Suppressor macrophage (primary cell): ENCODE measurements at places on chromosomes 1 and 21.

DNA sequence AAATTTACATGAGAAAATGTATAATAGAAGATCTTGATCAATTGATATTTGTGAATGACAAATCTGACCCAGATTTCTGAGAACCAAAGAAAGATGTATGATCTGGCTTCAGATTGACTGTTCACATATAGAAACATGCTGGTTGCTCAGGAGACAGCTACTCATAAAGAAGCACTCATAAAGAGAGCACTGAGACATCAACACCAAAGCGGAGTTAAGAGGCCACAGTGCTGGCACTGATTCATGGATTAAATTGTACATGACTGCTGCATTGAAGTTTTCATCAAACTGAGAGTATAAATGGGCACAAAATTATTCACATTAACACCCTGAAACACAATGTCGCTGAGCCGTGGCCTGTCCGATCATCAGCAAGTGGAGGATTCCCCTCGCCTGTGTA lies 46.2 kb downstream of the SH3GLB1 start:
- DNase-seq = no peak

GRCh38 chr1:230518511-230518910 lies 92.4 kb upstream of the PGBD5 start:
- DNase-seq = no peak

DNA sequence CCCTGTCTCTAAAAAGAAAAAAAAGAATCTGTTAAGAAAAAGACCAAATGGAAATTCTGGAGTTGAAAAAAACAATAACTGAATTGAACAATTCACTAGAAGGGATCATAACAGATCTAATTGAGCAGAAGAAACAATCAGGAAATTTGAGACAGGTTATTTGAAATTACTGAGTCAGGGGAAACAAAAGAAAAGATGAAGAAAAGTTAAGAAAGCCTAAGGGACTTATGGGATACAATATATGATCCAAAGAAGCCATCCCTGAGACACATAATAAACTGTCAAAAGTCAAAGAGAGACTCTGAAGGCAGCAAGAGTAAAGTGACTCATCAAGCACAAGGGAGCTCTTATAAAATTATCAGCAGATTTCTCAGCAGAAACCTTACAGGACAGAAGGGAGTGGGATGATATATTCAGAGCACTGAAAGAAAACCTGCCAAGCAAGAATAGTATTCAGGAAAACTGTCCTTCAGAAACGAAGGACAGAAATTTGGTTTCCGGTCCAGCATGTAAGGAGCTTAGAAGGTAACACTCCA lies 44.5 kb downstream of the SLC2A1 start:
- peak; percentile 50 for DNase-seq

GRCh38 chr1:28759257-28759656 lies 22.5 kb downstream of the YTHDF2 start:
- no peak for DNase-seq

DNA sequence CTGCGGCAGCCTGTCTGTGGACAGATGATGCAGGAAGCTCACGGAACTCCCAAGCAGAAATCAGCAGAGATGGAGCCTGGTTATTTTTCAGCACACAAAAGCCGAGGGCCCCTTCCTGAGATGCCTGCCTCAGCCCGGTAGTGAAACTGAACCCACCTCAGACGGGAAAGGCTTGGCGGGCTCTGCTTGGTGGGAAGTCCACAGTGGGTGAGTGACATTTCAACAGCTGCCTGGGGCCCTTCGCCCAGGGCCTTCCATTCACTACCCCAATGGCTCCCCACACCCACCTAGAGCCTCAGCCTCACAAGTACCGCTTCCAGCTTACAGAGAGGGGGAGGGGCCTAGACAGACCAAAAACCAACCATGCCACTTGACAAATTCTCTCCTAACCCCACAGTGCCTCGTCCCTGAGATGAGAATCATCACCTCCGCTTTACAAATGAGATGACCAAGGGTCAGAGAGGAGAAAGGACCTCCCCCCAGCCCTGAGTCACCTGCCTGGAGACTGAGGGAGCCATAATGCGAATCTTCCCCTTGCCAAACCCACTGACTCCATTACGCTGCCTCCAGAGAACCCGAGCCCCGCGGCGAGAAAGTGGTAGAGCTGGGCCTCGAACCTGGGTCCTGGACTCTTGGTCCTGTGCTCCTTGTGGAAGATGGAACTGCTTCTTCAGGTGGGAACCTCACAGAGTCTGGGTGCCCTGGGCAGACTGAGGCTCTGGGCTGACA lies 3.4 kb upstream of the ECE1 start:
- DNase-seq = no peak

- no peak for DNase-seq
Measured at GRCh38 chr1:32972814-32973428, 8.3 kb upstream of the RNF19B start.

DNA sequence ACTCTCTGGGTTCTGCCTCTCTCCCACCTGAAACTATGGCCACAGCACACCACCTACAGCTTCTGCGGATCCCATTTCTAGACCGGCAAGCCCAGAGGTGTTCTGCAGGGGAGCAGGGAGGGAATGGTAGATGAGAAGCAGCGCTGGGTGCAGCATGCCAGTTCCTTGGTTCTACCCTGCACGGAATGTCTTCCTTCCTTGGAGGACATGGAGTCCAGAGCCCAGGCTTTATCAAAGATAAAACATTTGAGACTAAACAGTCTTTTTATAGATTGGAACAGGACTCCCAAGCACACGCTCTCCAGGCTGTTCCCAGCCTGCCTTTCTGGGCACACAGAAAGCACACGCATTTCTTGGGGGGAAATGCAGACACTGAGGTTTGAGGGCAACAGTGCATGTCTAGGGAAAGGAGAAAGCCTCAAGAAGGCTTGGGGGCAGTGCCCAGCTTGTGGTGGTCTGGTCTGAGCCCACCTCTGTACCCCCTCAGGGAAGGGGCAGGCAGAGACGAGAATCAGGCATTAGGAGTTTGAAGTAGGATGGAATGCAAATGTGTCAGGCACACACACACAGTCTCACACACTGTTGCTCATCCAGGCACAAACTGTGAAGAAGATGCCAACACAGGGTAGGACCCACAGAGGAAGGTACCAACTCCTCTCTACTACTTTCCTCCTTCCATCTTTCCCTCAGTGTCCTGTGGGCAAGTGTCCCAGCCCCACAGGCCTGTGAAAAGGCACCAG lies 29.7 kb downstream of the LGR6 start:
- no peak for DNase-seq

DNA sequence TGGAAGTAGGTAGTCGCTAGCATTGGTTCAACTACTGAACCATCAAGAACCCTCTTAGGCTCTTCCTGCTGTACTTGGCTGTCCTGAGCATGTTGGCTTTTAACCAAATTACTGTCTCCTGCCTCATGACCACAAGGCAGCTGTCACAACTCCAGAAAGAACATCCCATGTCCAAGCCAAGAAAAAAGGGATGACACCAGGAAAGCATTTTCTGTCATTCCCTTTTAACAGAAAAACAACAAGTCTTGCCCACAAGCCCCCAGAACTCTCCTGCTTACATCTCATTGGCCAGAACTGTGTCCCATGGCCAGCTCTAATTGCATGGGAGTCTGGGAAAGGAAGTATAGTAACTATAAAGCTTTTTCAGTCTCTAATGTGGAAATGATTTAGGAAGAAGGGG lies 2.4 kb upstream of the RNU5D-1 start:
- DNase-seq = no peak

DNA sequence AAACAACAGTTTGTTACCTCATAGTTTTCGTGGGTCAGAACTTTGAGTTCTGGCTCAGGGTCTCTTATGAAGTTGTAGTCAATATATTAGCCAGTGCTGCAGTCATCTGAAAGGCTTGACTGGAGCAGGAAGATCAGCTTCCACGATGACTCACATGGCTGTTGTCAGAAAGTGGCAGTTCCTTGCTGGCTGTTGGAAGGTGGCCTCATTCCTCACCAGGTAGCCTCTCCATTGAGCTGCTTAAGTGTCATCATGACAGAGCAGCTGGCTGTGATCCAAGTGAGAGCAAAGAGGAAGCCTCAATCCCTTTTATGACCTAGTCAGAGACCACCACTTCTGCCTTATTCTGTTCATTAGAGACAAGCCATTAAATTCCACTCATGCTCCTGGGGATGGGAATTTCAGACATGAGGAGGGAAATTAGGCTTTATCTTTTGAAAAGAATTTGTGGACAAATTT lies 5.6 kb downstream of the OSBPL9 start:
- peak; percentile 57 for DNase-seq

DNA sequence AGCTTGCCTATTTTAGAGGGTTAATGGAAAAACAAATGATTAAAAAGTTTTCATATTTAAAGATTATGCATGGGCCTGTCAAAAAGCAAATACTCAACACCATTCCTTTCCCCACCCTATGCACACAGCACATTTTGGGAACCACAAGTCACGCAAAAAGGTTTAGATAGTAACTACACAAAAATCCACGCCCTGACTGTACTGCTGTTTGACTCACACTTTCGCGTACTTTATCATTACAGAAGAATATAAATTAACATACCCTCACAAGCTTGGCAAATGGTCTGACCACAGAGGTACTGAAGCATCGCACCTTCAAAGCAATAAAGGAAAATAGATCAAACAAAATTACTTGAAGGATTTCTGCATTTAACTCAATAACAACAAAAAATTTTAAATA lies 1.4 kb downstream of the ATP5PO start:
- no peak for DNase-seq

- DNase-seq = peak; percentile 94
Measured at GRCh38 chr1:109773203-109773899, 9.6 kb upstream of the EPS8L3 start.

DNA sequence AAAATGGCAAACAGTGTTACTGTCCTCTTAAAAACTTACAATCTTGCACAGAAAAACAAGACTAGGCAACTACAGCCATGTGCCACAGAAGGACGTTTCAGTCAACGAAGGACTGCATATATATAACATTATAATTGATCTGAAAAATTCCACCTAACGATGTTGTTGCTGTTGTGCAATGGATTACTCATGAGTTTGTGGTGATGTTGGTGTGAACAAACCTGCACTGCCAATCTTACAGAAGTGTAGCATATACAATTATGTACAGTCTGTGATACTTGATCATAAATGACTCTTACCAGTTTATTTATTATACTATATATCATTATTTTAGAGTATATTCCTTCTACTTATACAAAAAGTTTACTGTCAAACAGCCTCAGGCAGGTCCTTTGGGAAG lies 6.8 kb upstream of the VAMP4 start:
- no peak for DNase-seq

DNA sequence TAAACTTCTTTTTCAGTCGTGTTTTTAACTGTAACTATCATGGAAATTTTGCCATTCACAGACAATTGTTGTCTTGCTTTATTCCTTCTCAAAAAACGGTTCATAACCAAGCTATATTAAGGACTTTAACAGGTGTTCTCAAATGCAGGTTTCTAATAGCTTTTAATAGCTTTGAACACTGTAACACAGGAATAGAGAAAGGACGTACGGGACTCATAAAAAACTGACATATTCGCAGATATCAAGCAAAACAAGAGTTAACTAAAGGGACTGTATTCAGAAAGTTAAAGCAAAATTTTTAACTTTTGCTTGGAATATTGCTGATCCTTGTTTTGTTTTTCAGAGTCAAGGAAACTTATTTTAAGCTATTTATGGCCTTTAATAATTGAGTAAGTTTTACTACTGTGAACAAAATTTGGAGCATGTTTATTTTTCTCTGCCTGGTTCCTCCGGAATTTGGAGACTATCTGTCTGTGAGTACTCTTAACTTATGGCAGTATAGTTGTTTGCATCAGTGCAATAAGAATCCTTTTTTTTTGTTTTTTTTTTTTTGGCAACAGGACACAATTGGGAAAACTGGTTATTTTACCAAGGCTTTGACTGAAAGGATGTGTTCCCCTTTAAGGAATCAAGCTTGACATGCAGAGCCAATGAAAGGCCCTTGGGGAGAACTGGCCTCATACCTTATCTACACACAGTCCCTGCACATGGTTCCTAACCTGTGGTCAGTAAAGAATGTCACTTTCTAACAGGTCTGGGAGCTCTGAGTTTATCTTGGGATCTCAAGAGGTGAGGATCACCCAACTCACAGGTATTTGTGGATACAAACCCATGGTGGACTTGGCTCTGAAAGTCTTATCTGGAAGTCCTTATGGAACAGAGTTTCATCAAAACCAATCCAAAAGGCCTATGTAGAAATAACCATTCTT lies 5.8 kb upstream of the CD46 start:
- no peak for DNase-seq

- DNase-seq = no peak
Measured at GRCh38 chr21:42913476-42913875, 12.0 kb downstream of the ERVH48-1 start.

GRCh38 chr1:46086576-46086975 lies 45.9 kb downstream of the PIK3R3 start:
- DNase-seq = no peak

- no peak for DNase-seq
Measured at GRCh38 chr1:87274851-87275250, 53.8 kb upstream of the LMO4 start.

- no peak for DNase-seq
Measured at GRCh38 chr21:44813149-44813548, 4.7 kb downstream of the SUMO3 start.

DNA sequence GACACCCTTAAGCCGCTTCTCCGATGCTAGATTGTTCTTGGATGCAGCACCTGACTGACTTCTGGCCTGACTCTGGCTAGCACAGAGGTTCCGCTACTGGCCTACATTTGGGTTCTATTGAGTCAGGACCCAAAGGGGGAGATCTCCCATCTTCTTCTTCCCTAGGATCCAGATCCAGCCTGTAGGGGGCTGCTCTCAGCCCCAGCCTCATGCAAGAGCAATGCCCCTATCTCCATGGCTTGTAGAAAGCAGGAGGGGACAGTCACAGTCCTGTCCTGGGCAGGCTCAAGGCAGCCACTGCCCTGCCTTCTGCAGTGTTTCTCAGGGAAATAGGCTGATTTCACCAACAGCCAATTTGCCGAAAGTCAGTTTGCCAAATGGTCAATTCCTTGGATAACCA lies 6.3 kb upstream of the ADAR start:
- no peak for DNase-seq

GRCh38 chr1:241531195-241532161 lies 700 bp upstream of the KMO start:
- peak; percentile 50 for DNase-seq

DNA sequence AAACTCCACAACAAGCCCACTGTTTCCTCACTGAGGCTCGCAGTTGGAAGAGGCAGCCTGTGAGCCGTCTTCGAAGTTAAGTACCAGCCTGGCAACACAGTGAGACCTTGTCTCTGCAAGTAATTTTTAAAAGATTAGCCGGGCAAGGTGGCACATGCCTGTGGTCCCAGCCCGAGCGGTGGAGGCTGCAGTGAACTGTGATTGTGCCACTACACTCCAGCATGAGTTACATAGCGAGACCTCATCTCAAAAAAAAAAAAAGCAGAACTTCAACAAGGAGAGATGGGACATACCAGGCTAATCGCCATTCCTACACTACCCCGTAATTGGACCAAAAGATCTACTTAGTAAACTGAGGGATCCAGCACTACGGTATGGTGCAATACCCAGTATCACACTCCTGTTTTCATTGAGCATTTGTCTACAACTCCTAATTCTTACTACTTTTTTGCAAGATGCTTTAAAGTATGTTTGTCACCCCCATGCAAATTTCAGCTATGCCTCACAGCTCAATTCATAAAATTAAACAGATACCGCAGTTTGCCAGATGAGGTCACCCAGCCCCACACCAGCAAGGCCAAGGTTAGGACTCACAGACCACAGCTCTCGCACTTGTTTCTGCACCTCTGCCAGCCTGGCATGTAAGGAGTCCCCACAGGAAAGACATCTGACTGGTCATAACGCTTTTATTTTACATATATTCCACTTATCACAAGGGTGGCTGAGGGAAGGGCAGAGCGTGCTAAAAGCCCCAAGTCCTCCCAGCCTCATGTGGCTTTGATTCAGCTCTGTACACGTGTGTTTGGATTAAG lies 21.0 kb downstream of the SDE2 start:
- DNase-seq = peak; percentile 23
